ENCODE measurements at places on chromosomes 7 and 10.
A peak's percentile ranks its signal among the peaks of the same experiment; 100 is the strongest.

- no peak for DNase-seq
These were observed 141.6 kb downstream of the THSD7A start for GRCh38 chr7:11690395-11690794.

DNA sequence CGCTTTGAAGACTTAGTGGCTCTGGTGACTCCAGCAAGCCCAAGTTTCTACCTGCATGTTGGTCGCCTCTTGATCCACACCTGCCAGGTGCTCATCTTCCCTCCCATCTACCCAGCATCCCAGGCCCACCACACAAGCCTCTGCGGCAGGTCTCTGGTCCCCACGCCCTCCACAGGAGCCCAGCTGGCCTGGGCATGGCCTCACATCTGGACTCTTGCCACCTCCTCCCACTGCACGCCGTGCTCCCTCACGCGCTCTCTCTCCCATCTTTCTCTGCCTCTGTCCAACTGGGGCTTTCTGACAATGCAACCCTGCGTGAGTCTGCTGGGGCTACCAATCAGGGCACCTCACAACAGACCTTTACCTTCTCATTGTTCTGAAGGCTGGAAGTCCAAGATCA is 50.2 kb upstream of the FGFR2 start:
- no peak for DNase-seq

DNA sequence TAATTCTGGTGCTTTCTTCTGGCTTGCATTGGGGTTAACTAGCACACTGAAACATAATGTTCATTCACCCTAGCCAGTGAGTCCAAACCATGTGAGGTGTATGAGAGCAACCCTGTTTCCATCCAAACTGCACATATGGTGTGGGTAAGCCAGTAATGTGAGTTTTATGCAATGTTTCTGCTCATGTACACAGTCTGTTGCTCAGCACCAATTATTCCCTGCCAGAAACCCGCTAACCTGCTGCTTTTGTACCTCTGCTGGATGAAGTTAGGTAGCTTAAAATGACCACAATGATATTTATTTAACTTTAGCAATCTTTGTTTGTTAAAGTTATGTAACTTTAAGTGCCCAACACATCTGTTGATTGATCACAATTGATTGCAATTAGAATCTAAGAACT is 93.7 kb upstream of the RPA3 start:
- DNase-seq, result no peak

- DNase-seq, result no peak
These were observed 473.2 kb downstream of the REEP3 start for GRCh38 chr10:63994371-63994770.

DNA sequence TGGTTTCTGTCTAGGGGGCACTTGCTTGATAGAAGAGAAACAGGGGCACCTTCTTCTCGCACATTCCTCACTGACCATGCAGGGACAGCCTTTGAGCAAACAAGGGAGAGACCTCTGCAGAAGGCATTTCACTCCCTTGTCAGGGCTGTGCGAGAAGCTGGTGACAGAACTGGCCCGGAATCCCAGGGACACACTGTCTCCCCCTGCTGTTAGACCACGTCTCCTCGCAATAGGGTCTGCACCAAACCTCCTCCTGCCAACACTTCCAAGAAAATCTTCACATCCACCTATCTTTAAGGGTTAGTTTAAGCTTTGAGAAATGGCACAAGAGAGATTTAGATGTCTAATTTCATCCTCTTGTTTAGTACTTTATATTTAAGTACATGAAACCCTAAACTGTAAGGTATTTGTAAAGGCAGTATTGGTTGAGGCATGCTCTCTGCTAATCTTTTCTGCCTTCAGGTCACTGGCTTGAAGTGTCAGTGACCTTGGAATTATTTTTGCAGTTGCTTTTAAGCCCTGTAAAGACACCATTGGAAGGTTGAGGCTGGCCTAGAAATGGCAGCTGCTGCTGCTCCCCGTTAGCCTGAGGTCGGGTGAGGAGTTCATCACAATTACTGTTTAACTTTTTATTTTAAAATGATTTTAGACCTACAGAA is 37.0 kb downstream of the RBM20 start:
- no peak for DNase-seq

GRCh38 chr10:96287392-96288105 is 16.2 kb upstream of the BLNK start:
- DNase-seq, result no peak

GRCh38 chr10:114802177-114802576 is 19.4 kb upstream of the FHIP2A start:
- no peak for DNase-seq

DNA sequence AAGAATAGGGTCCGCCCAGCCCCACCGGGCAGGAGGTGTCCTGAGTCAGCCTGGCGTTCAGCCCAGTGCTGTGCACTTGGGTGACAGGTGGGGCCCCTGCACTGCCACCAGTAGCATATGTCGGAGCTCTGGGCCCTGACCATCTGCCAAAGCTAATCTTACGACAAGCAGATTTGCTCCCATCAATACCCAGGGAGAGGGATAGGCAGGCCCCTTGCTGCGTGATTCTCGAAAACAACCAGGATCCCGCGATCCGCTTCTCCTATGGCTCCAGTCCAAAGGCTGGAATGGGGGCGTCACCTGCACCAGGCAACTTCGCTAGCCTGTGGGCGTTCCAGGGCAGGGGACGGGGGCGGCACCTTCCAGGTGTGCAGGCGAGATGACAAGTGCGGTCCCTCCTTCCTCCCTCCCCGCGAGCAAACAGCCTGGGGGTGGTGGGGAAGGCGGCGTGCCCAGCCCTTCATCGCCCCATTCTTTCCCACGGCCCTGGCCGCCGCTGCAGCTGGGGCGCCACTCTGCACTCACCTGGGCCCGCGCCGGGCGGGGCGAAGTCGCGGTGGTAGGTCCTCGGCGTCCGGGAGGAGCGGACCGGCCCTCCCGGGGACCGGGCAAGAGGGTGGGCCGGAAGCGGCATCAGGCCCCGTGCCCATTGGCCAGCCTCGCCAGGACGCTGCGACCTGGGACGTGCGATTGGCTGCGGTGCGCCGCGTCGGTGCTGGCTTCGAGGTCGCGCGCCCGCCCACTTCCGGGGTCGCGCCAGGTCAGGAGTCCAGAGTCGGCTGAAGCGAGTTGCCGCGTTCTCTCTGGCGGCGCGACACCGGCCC is at the start of gene TECPR1:
TECPR1 (minus strand) TSS at position 632 of the 824 bp plus-strand sequence. CDS start 6,086 bp downstream, outside the sequence.
- DNase-seq, result peak; percentile 52

DNA sequence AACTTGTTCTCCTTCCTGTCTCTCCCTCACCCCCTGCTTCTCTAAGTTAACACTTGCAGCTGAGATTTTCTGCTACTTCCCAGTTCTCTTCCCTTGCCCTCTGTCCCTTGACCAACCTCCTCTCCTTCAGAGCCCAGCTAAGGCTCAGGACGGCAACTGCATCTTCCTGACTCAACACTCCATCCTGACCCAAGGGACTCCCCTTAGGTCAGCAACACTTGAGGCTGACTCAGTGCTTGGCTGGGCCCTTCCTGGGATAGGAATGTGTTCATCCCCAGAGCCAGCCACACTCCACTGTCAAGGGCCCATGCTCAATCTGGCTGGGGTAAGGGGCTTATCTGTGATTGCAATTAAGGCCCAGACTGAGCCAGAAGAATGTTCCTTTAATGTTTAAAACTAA is 3.4 kb downstream of the CALHM2 start:
- DNase-seq, result no peak

- DNase-seq, result no peak
These were observed 187.9 kb downstream of the PLXDC2 start for GRCh38 chr10:20004087-20004523.

- DNase-seq, result no peak
These were observed 55.6 kb upstream of the SHH start for GRCh38 chr7:155867734-155868400.

GRCh38 chr7:154877031-154877430 is 125.9 kb downstream of the PAXIP1 start:
- DNase-seq, result no peak

GRCh38 chr7:30983914-30984247 is 20.1 kb downstream of the GHRHR start:
- no peak for DNase-seq

- DNase-seq, result no peak
These were observed 73.1 kb downstream of the ABCC2 start for GRCh38 chr10:99855479-99856071.

DNA sequence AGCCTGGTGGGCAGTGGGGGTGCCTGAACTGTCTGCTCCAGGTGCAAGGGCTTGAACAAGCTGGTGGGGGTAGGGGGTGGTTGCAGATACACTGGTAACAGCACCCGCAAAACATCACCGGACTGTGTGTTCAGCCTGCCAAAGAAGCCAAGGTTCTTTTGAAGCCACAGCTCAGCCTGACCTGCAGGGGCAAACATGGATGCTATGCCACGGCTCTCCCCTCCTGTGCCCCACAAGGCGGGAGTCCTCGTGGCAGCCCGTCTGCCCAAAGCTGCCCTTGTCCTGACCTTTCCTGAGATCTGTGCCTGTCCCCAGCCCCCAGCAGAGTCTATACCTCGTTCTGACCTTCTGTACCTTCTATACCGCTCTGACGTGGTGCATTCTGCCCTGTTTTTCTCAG is 285.7 kb downstream of the GLRX3 start:
- DNase-seq, result no peak

GRCh38 chr7:107499731-107500130 is 29.9 kb downstream of the GPR22 start:
- DNase-seq, result no peak

DNA sequence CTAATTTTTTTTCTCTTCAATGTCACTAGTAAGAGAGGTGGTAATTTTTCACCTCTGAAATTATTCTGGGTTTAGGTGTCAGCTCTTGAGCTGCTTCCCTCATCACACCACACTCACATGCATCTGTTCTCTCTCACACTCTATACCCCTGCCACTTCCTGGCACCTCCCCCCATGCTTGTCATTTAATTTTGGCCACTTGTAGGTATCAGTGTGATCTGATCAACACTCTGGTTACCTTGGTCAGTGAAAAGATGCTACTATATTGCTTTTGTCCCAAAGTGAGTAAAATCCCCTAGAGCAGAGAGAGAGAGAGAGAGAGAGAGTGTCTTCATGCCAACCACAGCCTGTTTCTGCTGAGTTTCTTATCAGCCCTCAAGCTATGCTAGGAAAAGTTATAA is 42.5 kb downstream of the STK17A start:
- no peak for DNase-seq

DNA sequence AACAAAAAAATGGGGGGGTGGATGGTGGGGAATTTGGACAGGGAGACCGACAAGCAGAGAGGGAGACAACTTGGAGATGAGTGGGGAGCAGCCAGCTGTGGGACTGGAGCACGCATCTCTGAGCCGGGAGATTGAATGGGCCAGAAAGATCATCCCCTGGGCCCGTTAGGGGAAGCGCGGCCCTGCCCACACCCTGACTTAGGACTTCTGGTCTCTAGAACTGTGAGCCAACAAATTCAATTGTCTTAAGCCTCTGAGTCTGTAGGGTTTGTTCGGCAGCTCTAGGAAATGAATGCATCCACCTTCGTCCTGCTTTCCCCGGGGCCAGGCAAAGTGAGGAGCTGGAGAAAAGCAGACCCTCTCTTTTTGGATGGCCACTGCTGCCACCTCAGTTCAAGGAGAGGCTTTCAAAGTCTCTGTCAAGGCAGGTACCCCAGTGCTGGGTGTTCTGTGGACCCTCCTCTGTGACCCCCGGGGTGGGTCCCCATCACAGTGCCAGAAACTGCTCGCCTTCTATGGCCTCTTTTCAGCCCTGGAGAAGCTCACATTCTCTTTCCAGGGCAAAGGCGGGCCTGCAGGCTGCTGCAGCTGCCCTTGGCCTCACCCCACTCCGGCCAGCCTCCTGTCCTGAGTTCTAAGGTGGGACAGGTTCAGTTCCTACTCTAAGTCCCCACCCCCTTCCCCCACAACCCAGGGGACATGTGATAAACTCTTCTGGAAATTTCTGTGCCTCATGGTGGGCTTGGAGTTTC is 423.2 kb downstream of the RPS24 start:
- DNase-seq, result no peak

DNA sequence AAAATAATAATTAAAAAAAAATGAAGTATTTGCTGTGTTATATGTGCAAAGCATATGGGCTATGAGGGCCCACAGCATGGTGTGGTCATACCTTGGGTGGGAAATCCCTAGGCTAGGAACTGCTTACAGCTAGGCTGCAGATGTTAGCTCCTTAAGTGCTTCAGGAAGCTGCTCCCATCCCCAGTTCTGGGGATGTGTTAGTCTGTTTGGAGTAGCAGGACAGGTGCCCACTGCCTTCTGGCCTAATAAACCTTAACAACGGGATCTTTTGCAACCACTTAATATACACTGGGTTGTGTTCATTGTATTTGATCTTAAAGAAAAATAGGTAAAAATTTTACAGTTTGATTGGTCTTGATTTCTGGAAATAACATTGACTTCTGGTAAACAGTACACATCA is 46.3 kb downstream of the HK1 start:
- DNase-seq, result no peak

DNA sequence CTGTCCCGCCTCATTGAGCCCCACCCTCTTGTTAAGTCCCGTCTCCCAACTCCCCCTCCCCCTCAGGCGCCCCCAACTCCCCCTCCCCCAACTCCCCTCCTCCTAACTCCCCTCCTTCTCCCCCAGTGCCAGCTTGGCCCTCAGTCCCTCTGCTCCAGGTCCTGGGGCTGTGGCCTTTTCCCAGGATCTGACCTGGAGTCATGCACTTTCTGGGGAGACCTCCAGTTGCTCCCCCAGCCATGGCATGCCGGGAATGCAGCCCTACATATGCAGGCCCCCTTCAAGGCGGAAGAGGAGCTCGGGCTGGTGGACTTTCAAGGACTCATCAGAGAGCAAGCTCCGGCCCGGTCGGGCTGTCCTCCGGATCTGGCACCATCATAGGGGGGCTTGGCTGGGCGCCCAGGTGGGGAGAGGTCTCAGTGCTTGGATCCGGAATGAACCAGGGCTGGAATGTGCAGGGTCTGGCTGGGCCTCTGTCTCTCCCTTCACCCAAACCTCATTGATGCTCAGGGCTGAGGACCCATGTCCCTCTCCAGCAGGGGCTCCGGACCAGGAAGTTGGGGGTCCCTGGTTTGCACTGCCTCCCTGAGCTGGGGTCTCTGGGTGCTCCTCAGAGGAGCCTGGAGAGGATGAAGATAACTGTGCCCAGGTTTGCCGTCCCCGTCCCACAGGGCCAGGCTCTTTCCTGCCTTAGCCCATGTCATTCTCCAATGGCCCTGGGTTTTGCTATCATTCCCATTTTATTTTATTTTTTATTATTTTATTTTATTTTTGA is 41.1 kb downstream of the TMEM270 start:
- DNase-seq, result no peak

DNA sequence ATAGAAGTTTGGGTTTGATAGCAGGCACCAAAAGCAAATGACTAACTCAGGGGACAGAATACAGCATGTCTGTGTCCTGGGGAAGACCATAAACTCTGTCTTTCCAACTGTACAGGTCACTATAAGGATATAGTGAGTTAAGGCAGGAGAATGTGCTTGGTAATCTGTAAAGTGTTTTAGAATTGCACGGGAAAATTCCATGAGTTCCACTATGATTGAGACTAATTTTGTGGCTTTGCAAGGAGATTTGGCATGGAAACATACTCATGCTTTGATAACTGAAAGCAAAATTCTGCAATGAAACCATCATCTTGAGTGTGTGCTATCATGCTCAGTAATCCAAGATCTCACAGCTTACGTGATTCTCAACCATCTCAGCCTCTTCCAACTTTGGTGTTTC is 152.6 kb downstream of the PKD1L1 start:
- DNase-seq, result no peak

DNA sequence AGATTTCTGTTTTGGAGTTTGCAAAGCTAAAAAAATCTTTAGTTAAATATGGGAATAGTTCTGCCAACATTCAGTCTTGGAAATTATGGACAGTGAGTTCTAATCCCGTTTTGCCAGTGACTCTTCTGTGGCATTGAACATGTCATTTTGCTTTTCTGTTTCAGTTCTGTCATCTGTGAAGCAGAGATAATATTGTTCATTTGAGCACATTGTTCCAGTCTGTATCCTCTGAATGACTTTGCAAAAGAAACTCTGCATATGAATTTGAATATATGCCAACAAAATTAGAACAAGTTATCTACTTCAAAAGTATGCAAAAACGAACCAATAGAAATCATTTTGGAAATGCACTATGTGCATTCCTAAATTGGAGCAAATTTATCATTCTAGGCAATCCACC is 746.0 kb upstream of the POT1 start:
- no peak for DNase-seq

Data from activated CD8-positive, alpha-beta memory T cell treated with anti-CD3 and anti-CD28 coated beads for 1 hour (primary cell).